ENCODE measurements at places on chromosomes 11 and 22.

- DNase-seq: no peak
Measured at GRCh38 chr22:44814266-44815098, 62.1 kb downstream of the ARHGAP8 start.

DNA sequence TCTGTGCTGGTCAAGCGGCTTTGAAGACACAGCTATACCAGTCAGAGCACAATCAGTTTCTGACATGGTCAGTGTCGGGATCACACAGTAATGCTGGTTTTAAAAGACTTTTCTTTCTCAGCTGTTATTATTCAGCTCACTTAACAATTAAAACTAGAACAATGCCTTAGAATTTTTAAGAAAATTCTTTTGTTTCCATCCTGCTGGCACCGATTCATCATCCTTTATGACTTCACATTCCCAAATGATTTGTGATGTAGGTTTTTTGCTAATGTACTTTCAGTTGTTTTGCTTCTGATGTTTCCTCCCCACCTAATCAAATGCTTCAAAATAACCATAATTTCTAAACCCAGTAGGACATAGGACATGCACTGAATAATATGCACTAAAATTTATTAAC, 34.5 kb upstream of the OLFML1 start:
- DNase-seq: no peak

GRCh38 chr11:64569300-64569970, 21.6 kb upstream of the SLC22A12 start:
- DNase-seq: no peak

DNA sequence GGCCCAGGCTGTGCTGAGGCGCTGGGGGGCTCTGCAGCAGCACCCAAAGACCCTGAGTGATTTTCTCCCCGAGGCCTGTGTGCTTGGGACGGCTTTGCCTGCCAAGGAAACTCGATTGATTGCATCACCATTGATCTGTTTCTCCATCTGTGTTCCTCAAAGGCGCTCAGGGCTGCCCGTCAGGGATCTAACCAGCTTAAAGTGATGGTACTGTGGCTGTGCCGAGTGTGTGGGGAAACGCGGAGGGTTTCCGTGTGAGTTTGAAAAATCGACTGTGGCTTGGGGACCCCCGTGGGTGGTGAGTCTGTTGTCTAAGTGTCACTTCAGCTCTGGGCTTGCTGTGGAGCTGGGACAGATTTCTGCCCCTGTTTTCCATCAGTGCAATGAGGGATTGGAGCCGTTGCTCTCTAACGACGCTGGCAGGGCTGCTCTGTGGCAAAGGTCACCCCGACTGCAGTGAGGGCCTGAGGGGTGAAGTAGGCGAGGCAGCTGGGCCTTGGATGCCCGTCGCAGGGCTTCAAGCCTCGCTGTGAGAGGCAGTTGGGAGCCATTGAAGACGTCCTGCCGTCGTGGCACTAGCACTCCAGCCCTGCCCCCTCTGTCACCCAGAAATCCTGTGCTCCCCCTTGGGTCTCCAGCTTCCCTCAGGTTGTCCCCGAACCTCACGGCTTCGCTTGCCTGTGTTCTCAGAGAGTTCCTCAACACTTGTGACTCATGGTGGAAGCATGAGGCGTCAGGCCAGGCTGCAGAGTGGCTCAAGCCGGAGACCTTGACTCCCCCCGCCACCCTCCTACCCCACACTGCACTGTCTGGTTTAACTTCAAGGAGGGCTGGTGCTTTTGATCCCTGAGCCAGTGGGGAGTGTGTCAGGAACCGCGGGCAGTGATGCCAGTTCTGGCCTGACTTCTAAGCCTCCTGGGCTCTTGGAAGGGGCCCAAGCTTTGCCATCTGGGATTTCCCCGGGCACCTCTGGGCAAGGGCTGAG, 21.8 kb downstream of the CACNA1I start:
- no peak for DNase-seq

DNA sequence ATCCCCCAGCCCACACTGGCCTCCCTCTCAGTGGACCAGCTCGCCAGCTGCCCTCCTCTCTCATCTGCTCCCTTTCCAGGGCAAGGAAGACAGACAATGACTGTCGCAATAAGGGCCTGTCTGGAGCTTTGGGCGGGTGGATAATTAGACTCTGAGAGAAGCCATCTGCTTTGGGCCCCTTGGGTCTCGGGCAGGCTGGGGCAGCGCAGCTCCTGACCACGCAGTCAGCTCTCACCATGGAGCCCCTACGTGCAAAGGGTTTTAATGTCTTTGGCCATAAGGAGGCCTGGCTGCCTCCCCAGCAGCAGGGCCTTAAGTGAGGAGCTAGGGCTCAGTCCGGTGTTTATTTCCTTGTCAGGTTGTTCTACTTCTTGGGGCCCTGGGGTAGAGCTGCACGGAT, 153.9 kb downstream of the CHST1 start:
- DNase-seq: no peak

DNA sequence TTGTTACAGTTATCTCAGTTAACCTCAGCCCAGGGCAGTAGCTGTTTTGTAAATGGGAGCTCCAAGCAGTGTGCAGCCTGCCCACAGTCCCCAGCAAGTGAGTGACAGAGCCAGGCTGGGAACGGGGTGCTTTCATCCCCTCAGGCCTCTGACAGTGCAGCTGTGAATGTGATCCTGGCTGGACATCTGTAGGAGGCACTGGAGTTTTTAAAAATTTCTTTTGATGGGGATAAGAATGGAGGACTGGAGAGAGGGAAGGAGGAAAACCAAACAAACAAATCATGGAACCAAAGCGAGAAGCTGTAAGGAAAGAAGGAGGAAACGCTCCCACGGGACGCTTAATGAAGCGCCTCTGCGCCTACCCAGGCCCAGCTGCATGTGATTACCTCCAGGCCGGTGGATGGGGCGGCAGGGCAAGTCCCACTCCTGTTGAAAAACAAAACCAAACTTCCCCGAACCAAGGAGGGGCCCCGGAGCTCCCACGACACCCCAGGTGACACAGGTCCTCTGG, 40.6 kb downstream of the SCUBE1 start:
- DNase-seq: no peak

GRCh38 chr11:132504501-132505041, 1027.7 kb downstream of the OPCML start:
- no peak for DNase-seq

DNA sequence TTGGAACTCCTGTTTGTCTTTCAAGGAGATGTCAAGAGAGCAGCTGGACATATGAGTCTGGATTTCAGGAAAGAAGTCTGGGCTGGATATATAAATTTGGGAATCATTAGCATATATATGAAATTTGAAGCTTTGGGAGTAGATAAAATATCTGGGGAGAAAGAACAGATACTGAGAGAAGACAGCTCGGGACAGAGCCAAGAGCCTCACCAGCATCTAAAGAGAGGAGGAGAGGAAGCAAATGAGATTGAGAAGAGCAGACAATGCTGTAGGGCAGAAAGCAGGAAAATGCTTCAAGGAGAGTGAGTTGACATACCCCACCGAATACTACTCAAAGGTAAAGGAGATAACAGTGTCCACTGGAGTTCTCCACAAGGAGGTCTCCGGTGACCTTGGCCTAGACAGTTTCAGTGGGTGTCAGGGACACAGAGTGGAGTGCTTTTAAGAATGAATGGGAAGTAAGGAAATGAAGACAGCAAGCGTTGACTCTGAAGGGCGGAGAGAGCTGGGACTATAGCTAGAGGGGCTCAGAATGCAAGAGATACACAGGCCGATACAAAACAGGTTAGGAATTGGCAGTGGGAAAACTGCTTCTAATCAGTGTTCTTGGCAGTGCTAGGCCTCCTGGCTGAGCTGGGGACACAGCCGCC, 862 bp downstream of the APBB1 start:
- DNase-seq: no peak

DNA sequence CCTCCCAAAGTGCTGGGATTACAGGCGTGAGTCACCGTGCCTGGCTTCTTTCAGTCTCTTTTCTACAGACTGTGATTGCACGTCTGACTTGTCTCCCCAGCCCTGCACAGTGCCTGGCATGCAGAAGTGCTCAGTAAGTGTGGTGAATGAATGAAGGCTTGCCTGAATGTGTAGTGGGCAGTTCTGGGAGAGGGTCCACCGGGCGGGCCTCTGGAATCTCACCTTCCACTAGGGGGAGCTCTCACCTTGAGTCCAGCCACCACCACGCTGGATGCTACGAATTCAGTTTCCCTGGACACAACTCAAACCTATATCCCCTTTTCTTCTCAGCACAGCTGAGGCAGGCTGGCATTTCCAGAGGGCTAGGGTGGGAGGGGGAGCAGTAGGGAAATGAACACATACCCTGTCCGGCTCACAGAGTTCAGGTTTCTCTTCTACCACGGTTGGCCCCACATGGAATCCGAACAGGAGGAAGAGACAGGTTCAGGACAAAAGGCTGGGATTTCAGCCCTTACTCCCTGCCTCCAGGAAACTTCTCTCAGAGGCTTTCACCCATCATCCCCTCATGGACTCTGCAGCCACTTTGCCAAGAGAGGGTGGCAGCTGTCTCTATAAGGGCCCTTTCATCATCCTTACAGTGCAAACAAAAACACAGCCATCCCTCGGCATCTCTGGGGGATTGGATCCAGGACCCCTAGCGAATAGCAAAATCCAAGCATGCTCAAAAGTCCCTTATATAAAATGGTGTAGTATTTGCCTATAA, 86.8 kb downstream of the NECTIN1 start:
- DNase-seq: no peak

DNA sequence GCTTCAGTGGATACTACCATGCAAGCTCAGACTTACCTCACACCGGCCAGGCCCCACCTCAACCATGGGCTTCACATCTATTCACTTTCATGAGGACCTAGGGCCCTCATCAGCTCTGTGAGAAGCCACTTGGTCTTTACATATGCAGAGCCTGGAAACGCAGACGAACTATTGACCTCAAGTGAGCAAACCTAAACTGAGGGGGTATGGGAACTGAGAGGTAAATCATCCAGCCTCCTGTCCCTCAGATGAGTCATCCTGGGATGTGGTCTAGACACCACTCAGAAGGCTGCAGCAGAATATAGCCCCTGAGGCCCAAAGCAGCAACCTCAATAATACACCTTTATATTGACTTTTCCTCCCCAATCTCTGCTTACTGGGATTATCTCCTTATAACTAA, 578.0 kb downstream of the INSC start:
- no peak for DNase-seq

- no peak for DNase-seq
Measured at GRCh38 chr11:118918128-118918685, 7.5 kb downstream of the BCL9L start.

DNA sequence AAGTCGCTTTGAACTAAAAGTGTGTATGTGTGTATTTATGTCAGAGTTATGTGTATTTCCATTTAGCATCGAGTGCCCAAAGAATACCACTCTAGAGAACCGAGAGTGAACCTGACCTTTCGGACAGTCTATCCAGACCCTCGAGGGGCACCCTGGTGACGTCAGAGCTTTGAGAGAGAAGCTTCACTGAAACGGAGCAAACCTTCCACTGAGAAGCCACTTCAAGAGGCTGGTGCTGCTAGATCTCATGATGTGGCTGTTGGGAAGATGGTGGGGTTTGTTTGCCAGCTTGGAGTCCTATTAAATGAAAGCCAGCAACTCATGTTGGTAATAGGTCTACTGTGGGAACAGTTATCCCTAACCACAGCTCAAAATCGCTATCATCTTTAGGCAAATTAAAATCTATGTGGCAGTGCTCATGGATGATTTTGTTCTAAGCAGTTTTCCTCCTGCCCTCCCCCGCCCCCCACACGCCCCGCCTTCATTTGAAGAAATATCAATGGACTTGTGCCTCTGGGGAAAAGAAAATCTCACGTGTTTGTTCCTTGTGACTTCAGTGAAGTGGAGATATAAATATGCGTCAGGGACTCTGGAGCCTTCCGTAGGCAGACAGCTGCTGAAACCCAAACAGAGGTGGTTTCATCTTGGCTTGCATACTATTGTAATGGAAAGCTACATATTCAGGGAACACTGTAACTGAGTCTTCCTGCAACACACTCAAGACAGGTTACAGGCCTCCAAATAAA, 22.4 kb upstream of the C11orf96 start:
- no peak for DNase-seq

GRCh38 chr11:87255589-87255988, 217.9 kb downstream of the TMEM135 start:
- DNase-seq: no peak

DNA sequence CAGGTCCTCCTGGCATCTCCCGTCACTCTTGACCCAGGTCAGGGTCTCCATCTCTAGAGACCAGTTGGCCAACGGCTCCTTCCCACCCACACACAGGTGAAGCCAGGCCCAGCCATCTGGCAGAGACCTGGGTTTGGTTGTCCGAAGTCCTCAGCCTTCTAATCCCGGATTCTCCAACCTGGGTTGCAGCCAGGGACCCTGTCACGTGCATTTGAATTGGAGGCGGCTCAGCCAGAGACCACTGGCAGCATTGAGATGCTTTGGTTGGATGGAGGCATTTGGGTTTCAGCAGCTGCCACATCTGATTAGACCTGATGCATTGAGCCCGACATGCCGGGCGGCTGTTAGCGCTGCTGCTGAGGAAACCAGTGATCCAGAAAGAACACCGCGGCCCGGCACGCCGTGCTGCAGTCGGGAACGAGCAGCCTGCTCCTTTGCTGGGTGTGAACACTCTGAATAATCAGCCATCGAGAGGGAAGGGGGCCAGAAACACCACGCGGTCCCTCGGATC, 163.2 kb downstream of the BRD1 start:
- no peak for DNase-seq

DNA sequence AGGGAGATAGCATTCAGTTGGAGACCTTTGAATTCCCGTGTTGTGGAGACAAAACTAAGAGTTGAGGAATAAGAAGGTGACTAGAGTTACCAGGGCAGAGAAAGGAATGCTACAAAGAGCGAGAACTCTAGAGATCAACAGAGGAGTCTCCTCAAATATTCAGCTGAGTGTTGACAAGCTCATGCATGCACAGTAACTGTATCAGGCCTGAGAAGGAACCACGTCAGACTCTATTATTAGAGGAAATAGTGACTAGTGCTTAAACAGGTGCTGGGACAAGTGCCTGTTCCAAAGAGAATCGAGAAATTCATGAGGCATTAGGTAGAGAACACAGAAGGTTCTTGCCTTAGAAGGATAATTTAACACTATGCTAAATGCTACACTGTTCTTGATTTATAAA, 333.8 kb upstream of the CHORDC1 start:
- no peak for DNase-seq

DNA sequence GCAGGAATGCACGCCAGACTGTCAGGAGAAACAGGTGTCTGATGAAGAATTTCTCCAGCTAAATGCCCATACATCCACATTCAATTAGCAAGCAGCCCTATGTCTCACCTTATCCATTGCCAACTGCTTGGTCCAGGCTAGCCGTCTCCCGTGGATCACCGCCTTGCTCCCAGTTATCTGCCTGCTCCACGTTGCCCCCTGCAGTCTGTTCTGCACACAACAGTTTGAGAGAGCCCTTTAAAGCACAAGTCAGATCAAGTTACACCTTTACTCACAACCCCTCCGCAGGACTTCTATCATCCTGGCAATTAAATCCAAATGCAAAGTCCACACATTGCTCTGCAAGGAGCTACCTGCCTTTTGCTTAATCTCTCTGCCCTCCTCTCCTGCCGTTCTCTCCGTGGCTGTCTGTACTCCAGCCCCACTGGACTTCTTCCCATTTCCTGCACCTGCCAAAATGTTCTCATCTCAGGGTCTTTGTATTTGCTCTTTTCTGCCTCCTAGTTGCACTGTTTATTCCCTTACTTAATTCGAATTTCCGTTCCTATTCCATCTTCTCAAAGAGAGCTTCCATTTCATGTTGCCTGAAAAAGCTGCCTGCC, 185.3 kb upstream of the LARGE1 start:
- DNase-seq: no peak

GRCh38 chr11:123681030-123681429, 26.6 kb upstream of the SCN3B start:
- DNase-seq: no peak

GRCh38 chr11:87804176-87804575, 371.1 kb downstream of the RAB38 start:
- no peak for DNase-seq

GRCh38 chr11:35010654-35011053, 94.2 kb downstream of the PDHX start:
- DNase-seq: no peak

Data from stimulated activated CD4-positive, alpha-beta T cell treated with anti-CD3 and anti-CD28 coated beads, Interleukin-1b, Interleukin-23, amount 100 ng/mL, for 1 hour (primary cell).